ENCODE measurements at places on chromosomes 6 and 20.

- no peak for DNase-seq
Measured at GRCh38 chr20:57180954-57181353, 85.5 kb downstream of the BMP7 start.

GRCh38 chr6:44268095-44268628 lies 2.1 kb upstream of the TMEM151B start:
- peak; percentile 34 for DNase-seq

DNA sequence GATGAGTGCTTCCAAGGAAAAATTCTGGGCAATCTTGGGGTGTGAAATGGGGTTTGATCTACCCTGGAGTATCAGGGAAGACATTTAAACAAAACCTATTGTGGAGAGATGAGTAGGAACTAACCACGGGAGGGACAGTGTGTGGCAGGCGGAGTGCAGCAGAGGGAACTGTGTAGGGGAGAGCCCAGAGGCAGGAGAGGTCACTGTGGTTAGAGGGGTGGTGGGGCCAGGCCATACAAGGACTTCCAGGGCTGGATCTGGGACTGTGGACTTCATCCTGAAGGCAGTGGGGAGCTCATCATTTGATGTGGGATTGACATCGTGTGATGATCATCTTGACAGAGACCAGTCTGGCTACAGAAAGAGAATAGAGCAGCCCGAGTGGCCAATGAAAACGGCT lies 89.0 kb downstream of the TOX2 start:
- no peak for DNase-seq

DNA sequence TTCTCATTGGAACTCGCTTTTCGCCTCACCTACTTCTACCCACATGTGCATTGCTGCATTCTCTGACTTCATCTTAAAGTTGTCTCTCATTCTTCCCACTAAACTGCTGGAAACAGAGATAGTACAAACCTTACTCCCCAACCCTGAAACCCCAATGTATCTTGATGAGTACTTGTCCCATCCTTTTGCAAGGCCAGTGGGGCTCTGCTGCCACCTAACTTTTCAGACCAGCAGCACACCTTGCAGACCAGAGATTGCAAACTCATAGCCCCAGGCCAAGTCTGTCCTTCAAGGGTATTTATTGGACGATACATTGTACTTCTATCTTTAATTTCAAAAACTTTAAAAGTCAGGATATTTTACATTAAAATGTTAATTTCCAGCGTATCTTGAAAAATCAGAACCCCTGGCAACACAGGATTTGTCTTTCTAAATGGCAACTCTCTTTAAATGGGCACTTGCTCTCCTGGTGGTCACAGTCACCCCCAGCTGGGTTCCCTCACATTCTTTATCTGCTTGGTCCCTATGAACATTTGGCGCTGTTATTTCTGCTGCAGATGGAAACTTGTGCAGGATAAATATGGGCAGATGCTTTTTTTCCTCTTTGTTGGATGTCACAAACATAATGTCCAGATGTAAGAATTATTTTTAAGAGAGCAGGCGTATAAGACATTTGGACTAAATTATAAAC lies 83.9 kb downstream of the SOD2 start:
- DNase-seq, result no peak

DNA sequence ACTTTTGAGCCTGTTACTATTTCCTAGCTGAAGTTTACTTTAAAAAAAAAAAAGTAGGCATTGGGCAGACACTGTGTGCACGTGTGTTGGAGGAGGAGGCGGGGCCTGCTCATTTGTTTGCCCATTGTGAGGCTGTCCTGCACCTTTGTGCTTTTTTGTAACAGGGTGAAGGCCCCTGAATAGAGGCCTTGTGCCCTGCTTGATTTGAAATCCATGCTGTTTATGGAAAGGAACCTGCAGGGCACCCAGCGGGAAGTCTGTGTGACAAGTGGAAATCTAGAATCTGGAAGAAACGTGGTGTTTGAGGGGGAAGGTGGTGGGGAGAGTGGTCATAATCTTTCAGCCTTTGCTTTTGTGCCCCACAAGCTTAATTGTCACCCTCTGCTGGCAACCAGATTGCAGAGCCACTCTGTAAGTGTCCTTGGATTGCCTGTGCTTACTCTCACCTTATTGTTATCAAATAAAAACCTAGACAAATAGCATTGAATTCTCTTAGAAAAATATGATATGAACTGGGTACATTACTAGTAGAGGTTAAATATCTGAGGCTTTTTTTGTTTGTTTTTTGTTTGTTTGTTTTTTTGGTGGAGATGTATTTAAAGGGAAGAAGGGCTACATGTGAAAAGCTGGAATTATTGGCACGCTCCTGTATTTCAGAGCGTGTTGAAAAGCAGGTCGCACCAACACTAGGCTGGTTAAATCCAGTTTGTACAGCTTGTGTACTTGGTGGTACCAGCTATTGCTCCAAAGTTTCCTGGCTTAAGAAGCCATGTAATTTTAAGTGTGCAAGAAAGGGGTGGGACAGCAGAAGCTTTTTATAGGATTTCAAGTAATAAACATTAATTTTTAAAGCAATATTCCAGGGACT lies 156.3 kb downstream of the ARID1B start:
- no peak for DNase-seq

- no peak for DNase-seq
Measured at GRCh38 chr6:32816746-32817204, at the start of gene HLA-DOB. Gene HLA-DOB, minus strand, starts transcription at chr6:32817002. Its CDS starts 51 bp downstream, at chr6:32816951.

- no peak for DNase-seq
Measured at GRCh38 chr20:60215816-60216730, 257.9 kb downstream of the CDH26 start.

DNA sequence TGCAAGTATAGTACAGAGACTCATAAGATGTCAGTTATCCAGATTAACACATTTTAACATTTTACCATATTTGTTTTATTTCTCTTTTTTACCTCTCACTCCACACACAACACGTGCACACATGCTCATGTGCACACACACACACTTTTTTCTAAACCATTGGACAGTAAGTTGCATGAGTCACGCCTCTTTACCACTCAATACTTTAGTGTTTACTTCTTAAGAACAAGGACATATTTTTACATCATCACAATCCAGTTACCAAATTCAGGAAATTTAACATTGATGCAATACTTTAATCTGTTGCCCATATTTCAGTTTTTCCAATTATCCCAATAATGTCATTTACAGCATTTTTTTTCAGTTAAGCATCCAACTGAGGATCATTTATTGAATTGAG lies 109.0 kb downstream of the RIN2 start:
- no peak for DNase-seq

DNA sequence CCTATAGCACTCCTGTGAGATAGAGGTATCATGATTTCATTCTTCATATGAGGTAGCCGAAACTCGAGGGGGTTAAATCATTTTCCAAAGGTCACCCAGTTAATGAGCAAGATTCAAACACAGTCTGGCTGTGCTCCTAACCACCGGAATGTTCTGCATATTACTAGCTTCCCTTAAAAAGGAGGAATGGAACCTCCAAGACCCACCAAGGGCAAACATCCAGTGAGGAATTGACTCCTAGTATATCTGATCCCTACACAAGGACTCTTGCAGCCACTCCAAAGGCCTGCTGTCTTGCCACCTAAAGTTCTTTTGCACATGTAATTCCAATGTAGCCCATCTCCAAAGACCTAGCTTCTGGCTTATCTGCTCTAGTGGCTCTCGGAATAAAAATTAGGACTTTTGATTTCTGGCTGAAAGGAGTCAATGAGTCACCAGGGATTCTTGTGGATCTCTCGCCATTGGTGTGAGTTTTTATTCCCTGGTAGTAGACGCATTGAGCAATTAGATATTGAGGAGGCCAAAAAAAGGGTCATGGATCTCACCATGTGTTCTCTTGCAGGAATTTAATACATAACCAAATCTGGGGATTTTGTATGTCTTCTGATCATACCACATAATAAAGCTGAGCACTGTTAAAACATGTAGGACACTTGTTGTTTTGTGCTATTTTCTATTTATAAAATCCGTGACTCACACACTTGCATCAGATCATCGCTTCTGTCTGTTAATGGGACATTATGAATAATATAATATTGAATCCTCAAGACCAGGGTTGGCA lies 9.1 kb downstream of the BCAS1 start:
- DNase-seq, result no peak

DNA sequence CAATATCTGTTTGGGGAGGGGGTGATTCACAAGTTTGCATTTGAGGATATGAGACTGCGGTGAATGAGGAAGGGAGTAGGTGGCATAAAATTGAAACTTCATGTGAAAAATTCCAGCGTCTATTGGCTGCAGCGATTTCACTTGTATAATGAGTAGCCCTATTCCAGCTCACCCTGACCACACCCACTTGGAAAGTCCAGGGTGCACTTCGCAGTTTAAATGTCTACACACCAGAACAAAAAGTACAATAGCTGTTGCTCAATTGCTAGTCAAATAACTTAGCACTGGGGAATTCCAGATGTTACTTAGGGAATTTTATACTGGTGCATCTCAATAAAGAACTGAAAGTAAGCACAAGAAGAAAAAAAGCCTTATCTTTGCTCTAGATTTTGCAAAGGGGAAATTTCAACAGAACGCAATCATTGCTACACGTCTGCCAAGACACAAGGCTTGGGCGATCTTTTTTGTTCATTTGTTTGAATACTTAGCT lies 6.3 kb downstream of the TNFAIP3 start:
- DNase-seq, result peak; percentile 86

DNA sequence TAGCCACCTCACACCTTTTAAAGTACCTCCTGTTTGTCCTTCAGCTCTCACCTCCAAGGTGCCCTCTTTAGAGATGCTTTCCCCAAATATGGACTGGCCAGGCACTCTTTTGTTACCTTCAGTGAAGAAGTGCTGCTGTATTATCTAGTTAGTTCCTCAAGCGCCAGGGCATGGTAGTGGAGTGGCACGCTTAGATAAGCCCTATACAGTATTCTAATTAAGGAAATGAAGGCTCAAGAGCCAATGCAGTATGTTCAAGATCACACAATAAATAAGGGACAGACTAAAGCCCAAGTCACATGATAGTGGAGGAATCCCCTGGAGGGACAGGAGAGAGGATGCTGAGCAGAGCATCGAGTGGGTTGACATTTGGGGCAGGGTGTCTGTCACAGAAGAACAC lies 28.5 kb upstream of the GFOD1 start:
- DNase-seq, result no peak

- DNase-seq, result no peak
Measured at GRCh38 chr6:16752206-16752866, 8.9 kb downstream of the ATXN1 start.

GRCh38 chr6:155264693-155265320 lies 994 bp downstream of the CLDN20 start:
- no peak for DNase-seq

GRCh38 chr6:157054531-157054979 lies 268.8 kb downstream of the TMEM242 start:
- peak; percentile 25 for DNase-seq

DNA sequence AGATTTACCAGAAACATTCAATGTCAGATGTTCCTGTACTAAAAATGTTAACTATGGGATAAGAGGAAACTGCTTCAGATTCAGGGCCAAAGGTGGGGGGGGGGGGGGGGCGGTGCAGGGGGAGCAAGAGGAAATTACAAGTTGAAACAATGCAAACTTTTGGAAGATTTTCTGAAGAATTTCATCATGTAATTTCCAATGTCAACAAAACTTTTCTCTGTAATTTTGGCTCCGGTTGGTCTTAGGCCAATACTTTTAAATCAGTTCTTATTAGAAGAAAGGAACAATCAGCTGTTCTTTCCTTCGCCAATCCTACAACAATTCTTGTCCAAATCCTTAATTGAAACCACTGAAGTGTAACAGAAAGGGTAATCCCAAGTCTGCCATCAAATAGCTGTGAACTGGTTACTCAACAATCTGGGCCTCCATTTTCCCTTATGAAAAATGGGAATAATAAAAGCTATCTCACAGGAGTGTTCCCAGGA lies 13.1 kb downstream of the UQCC1 start:
- no peak for DNase-seq

DNA sequence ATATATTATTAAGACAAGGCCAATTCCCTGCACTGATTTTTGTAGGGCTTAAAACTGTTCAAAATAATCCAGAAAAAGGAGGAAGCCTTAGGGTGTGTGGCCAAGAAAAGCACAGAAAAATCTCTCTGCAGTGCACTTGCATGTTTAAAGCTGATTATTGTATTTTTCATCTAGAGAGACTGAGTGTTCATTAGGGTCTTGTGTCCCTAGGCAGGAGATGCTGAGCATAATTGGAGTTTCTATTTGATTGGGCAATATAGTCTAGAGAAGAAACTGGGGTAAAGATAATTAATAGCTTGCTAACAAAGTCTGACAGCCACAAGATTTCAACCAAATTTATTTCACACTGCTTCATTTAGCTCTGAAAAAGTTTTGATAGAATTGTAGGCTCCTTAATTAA lies 2.4 kb downstream of the FLRT3 start:
- DNase-seq, result no peak

DNA sequence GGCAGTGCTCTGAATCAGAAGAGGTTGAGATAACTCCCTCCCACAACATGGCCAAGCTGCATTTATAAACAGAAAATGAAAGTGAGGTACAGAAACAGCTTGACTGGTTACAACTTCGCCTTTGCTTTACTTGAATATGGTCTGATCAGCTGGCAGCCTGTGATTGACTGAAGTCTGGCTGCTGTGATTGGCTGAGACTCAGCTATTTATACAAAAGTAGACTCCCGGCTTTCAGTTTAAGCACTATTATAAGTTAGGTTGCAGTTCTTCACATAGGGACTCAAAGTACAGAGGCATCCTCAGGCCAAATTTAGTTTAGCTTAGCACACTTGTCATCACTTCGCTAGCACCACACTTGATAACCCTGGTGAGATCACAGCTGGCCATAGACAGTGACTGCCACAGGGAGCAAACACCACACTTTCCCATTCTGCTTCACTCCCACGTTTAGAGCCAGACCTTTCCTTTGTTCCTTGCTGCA lies 362.6 kb downstream of the EPM2A start:
- no peak for DNase-seq

DNA sequence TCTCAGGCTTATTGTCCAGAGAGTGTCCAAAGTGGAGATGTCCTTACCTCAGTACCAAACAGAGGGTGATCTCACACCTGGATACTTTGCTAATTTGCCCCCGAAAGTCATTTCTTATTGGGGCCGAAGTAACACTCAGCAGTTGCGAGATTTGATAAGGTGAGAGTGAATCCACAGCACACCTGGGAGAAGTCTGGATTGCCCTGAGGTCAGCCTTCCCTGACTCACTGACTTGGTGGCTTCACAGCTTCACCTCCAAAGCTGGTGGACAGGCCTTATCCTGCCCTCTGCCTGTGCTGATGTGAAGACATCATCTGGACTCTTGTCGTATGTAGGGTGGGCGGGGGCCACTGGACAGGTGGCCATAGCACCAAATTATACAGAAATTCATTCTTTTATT lies 101.9 kb upstream of the ARMC2 start:
- DNase-seq, result no peak

GRCh38 chr20:60700728-60701127 lies 551.3 kb upstream of the CDH4 start:
- no peak for DNase-seq

Measured in stimulated activated naive CD4-positive, alpha-beta T cell treated with Interleukin-2 at 50 U/mL for 16 hours (primary cell).